CD4-positive, alpha-beta T cell treated with Interleukin-10 for 1 hour (primary cell): ENCODE measurements at places on chromosomes 6 and 20.

DNA sequence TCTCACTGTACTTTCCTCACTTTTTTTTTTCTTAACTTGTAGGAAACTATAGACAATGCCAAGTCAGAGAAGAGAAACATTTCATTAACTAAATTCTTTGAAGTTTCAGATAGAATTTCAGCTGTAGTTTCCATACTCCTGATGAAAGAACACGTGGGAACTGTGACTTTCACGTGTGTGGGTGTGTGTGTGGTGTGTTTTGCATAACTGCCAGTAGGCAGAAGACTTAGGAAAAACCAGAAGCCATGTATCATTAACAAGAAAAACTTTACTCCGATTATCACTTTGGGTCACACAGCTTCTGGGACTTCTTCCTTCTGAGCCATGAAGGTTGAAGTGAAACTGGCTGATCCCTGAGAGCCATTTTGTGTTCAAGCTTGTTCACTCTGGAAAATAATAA is 483.3 kb downstream of the TFAP2B start:
- no peak for DNase-seq

DNA sequence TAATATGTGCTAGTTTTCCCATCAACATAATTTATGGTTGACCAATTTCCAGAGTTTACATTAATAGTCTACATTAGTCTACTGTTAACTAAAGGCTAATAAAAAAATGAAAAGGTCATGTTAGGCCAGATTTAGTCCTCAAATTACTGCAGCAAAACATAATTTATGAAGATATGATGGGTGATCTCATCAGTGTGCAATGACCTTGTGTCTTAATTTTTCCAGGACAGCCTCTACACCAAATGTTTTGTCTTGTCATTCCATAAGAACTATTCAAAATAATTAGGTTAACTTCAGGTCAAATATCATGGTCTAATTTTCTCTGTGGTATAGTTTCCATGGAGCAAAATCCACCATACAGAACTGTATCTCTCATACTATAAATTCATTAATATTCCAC is 234.2 kb downstream of the COL12A1 start:
- no peak for DNase-seq

DNA sequence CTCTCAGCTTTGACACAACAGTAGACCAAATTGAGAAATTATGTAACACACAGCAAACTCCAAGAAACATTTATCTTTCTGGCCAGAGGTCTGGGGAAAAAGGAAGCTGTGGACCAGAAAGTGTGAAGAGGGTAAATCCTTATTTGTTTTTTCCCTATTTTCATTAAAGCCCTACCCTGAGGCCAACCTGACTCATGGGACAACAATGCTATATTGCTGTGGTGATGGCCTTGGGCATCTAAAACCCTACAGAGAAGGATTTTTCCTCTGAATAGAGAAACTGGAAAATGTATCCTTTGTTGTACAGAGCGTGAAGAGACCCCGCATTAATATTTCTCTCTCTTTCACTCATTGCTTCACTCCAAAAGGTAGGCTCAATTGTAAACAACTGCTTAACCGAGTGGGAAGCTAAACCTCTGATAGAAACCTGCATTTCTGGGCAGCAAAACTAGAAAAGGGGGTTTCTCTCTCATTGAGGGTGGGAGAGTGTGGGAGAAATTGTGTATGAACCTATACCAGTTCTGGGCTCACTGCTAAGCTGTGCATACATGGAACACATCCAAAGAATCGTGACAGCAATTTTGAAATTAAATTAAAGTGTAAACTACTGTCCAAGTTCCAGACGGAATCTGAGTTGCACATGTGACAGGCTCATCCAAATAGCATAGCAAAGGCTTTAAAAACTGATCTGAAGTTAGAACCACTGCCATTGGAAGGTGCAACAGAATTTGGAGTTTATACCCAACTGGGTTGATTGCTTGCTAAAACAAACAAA is 175.5 kb downstream of the CLVS2 start:
- DNase-seq = no peak

GRCh38 chr20:63090682-63091571 is 84.2 kb upstream of the BHLHE23 start:
- DNase-seq = no peak

DNA sequence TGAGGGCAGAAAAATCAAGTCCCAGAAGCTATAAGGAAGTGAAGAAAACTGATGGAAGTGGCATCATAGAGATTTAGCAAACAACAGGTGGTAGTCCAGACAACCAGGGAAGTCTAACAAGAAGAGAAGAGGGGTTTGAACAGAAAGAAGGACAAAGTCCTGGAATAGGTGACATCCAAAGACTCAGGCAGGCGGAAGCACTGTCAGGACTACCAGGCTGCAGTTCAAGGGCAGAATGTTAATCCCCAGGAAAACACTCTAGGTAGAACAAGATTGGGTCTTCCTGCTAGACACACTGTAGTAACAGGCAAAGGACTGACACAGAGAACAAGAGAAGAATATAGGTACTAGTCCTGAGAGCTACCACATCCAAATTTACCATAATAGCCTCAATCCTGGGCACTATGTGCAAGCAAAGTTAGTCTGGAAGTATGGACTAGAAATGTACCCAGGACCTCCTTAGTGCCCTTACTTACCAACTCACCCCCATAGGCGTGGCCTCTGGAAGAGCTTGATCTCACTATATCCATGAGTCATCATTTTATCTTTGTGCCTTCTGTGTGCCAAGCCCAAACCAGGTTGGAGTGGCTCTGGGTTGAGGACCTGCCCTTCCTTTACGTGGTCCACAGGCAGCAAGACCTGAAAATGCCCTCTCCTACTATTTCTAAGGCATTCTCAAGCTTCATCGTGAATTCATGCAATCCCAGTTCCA is 2.2 kb upstream of the EPB41L2 start:
- no peak for DNase-seq

- no peak for DNase-seq
Observed at GRCh38 chr6:122788663-122789181, 336 bp upstream of the SMPDL3A start.

- DNase-seq = no peak
Observed at GRCh38 chr6:63785006-63785405, 149.4 kb downstream of the PHF3 start.

DNA sequence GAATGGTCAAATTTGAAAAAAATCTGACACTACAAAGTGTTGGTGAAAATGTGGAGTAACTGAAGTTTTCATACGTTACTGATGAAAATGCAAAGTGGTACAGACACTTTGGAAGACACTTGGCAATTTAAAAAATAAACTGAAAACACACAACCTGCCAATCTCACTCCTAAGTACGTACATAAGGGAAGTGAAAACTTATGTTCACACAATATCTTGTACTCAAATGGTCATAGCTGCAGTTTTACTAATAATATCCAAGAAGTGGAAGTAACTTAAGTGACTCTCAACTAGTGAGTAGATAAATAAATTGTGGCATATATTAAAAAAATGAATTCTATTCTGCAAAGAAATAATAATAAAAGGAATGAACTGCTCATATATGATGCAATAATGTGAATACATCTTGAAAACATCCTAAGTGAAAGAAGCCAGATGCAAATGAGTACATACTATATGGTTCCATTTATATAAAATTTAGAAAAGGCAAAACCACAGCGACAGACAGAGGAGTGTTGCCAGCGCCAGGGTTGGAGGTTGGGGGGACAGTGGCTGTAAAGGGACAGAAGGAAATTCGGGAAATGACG is 198.2 kb downstream of the ERMARD start:
- DNase-seq = no peak

DNA sequence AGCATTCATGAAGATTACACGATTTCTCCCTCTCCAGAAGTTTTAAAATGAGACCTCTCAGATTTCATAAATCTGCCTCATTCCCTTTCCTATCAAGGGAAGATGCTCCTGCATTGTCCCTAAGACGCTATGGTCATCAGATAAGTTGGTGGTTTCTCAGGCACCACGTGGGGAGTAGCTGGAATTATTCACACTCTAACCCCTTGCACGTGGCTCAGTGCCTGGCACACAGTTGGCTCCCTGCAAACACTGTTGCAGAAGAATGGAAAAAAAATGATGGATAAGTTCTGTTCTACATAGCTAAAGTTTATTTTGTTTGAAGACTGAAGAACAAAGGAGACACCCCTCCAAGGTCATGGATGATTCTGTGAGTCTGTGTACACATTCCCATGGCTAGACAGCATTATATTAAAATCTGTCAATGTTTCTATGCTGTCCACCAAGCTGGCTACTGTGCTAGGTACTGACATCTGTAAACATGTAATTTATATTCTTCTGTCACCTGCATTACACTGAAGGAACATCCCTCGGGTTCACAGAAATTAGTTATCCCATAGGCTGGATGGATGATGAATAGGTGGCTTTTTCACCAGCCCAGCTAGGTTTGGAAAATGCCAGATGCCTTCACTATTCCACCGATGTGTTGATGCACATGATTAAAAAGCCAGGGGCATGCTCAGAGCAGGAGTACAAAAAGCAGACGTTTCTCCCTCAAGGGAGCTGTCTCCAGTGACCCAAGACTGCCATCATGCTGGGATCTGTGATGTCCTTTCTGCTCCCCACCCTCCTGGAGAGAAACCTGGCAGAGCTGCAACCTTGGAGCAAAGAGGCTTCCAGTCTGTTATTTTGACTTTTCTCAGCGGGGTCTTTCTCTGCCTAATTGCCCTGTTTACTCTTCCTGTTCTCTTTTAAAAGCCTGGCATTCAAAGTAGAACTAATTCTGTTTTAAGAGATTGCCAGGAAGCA is 610.5 kb downstream of the UTRN start:
- DNase-seq = no peak

DNA sequence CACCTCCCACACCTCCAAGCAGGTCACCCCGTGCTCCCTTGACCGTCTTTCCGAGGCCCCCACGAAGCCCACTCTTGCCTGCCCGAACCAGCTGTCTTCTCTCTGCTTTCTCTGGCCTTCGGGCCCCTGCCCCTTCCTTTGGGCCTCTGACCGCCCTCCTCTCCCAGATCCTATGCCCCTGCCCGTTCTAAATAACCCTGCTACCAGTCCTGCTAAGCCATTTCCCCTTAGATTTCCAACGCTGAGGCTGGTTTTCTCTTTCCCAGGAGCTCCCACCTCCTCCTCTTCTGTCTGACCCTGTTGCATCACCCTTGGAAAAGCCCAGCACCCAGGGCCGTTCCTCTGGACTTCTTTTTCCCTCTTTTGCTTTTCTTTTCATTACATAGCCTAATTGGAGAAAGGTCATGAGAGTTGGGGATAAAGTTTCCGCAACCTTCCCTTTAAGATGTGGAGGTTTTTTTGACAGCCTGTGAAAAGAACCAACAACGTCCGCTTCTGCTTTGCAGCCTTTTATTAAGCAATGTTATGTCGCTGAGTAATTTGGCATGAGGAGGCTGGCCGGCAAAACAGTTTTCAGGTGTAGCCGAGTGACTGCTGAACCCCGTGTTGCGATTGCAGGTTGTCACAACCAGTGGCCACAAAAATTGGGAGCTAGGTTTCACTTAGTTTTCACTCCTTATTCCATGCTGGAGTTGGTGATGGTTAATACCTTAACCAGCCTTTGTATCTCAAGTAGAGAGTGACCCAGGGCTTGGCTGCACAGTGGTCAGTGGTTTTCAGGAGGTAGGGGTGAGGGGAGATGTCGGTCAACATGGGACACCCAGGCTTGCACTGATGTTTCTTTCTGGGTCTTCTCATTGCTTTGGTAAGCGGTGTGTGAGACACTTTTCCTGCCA is 970 bp downstream of the BLTP3A start:
- peak; percentile 13 for DNase-seq

GRCh38 chr6:1295420-1295819 is 16.5 kb upstream of the FOXQ1 start:
- no peak for DNase-seq

GRCh38 chr20:19995220-19995863 is 21.8 kb upstream of the NAA20 start:
- DNase-seq = peak; percentile 51

- no peak for DNase-seq
Observed at GRCh38 chr6:100194535-100194934, 200.5 kb upstream of the MCHR2 start.

GRCh38 chr20:48958743-48959142 is 37.2 kb downstream of the ARFGEF2 start:
- no peak for DNase-seq

DNA sequence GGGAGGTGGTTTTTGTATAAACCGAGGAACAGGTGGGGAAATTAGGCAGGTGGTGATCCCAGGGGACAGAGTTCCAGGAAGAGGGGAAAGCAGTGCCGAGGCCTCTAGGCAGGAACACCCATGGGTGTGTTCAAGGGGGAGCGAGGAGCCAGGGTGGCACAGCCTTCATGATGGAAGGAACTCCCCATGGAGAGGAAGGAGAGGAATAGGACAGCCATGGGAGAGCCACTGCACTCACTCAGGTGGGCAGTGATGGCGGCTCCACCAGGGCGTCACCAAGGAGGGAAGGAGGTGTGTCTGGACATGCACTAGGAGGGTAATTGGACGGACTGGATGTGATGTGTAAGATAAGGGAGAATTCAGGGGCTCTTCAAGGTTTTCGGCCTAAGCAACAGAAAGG is 98.2 kb downstream of the THBS2 start:
- DNase-seq = no peak

- DNase-seq = no peak
Observed at GRCh38 chr6:47303342-47303741, 6.4 kb downstream of the TNFRSF21 start.

- no peak for DNase-seq
Observed at GRCh38 chr20:24980291-24981053, 12.1 kb downstream of the APMAP start.

DNA sequence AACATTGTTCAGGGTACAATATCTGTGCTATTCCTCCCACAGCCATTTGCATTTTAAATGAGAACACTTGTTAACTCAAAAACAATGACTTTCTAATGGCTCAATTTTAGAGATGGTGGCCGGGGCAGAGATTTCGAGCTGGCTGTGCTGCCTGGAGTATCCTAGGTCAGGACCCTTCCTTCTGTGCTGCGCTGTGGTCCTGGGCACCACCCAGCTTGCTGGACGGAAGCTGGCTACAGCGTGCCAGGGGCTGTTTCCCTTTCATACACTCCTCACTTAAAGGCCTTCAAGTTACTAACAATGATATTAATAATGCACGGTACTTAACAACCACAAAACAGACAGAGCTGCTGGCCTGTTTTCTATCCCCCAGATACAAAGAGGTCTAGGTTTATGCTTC is 194.4 kb upstream of the CST7 start:
- DNase-seq = no peak

- no peak for DNase-seq
Observed at GRCh38 chr20:39524371-39524911, 562.3 kb downstream of the DHX35 start.

GRCh38 chr6:155504848-155505607 is 49.4 kb upstream of the NOX3 start:
- no peak for DNase-seq

- no peak for DNase-seq
Observed at GRCh38 chr20:1105599-1106194, 12.7 kb upstream of the PSMF1 start.

DNA sequence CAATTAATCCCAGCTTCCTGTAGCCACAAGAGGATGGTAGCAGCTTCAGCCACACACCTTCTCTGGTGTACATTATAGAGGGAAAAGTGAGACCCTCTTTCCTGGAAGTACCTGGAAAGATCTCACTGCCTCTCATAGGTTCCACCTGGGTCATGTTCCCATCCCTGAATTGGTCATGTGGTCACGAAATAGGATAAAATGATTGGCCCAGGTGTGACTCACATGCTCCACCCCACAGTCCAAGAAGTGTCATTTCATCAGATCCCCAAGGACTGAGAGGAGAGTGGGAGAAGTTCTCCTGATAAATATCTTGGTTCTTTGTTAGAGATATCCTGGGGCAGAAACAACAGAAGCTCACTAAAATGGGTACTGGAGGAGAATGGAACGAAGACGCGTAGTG is 142.4 kb downstream of the QRSL1 start:
- no peak for DNase-seq

GRCh38 chr6:53513056-53513455 is 31.8 kb downstream of the GCLC start:
- DNase-seq = no peak

- DNase-seq = no peak
Observed at GRCh38 chr6:152821525-152821924, 70.9 kb downstream of the VIP start.
